Fibroblast of skin of left biceps (primary cell): ENCODE measurements at places on chromosomes 4 and X.

- no peak for DNase-seq
Observed at GRCh38 chr4:185122681-185123345, 20.3 kb upstream of the SLC25A4 start.

DNA sequence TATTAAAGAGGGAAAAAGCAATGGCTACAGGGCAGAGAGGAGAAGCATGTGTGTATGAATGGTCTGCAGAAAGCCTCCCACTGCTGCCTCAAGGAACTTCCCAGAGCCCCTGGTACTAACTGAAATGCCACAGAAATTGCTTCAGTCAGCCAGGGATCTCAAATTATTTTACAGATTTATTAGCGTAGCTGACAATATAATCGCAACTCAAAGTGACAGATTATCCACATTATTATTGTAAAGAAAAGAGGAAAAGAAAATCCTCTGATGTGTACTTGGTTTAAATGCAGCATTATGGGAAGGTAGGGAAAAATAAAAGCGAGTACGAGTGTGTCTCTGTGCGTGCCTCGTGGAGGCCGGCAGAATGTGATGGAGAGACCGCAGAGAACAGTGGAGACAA, 202.7 kb downstream of the DCLK2 start:
- DNase-seq = no peak

DNA sequence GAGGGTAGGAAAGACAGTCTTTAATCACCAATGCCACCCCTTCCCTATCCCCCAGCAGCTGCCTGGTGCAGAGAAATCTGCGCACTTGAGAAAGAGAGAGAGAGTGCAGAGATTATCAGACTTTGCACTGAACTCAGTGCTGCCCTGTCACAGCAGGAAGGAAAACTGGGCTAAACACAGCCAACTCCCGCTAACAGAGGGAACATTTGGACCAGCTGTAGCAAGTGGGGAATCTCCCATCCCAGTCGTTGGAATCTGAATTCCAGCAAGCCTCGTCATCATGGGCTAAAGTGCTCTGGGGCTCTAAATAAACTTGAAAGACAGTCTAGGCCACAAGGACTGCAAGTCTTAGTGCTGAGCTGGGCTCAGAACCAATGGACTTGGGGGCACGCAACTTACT, 168.7 kb downstream of the DLG3 start:
- no peak for DNase-seq

DNA sequence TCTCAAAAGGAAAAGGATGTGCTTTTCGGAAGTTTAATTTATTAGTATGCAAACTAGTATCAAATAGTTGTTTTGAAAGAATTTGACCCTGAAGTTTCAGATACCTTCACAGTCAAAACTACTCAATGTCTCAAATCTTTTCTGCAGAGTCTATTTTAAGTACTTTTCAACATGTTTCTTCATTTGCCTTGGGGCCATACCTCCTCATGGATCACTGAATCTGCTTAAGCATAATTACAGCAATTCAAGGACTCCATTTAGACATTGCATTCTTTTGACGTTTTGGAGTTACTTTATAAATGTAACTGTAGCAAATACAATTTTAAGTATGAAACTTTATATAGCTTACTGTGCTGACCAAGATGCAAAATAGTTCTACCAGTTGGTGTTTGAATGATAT, 25.5 kb downstream of the PALLD start:
- DNase-seq = no peak

DNA sequence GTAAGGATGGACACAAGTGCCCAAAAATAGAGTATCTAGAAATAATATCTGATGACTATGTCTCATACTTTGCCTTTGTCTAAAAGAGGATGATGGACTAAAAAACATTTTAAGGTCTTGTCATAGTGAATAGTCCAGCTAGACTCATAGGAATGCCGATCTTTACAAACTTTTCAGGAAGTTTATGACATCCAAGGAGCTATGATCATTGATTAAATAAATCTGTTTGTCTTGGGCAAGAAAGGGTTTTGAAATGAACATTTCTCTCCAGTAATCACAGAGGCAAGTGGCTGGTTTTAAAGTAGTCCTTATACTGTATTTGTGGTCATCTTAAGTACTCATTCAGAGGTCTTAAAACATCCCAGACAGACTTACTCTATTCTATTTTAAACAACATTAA, 109.8 kb downstream of the MAPK10 start:
- DNase-seq = no peak

DNA sequence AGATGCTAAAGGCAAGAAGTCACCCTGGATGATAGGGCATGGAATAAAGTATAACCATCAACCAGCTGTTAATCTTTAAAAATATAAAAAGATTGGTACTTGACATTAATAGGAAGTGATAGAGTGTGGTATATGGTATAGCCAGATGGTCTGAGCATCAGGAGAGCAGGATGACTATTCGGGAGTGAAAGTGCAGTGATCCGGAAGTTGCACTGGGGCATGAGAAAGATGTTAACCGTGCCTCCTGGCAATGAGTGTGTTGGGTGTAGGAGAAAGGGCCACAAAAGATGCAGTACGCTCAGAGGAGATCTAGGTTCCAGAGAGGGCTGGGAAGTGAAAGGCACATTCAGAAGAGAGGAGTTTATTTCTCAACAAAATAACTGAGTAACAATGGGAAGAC, 65.0 kb downstream of the TSPAN7 start:
- DNase-seq = no peak

DNA sequence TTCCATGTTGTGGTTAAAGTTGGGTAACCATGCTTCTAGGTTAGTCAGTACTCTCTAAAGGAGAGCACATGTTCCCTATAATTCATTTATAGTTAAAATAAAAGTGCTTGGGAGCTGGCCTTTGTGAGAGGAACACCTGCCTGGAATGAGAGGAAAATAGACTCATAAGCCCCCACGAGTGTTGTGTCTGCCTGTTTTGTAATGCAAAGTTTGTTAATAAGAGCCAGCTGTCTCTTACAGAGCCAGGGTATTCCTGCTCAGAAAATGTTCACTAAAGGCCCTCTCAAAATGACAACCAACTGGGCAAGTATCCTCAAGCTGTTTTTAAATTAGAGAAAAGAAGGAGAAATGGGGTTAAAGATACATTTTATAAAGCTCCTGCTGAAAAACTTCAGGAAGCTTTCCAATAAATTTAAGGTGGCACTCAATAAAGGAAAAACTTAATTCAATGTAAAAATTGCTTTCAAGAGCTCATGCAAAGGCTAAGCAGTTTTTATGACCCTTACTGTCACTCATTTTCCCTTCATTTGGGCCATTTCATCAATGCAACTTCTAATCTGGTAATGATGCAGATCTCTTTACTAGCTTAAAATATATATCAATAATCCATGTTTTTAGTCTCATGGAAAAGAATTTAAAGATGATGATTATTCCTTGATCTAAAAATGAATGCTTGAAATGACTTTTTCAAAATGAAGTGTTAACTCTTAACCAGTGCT, 793.6 kb downstream of the STPG2 start:
- DNase-seq = no peak

GRCh38 chr4:153000076-153000420, 63.9 kb downstream of the FHDC1 start:
- no peak for DNase-seq

GRCh38 chr4:96240041-96240440, 400.1 kb downstream of the PDHA2 start:
- no peak for DNase-seq

DNA sequence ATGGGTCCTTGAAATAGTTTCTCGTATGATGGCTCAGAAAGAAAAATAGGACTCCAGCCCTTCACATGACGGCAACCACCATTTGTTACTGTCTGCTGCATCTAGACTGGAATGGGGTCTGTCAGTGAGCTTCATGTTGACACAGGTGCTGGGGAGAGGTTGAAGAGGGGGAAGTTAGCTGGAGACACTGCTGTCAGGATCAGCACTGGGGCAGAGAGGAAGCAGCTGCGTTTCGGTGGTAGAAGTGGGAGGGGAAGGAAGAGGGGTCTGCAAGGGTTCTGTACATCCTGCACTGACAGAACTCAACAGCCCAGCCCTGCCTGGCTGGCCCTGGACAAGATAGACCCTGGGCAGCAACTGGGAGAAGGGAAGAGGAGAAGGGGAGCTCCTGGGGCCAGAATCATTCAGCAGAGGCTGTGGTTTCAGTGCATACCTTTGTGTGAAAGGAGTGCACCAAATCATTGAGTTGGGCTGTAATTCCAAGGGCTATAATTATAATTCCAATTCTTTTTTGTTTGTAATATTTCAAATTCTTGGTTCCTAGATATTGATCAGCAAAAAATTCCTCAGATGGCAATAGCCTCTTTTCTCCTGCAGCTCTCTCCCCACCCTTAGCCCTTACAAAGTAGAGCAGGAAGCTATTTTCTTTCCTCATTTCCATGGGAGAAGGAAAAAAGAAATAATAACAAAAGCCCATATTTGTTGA, 119.4 kb upstream of the C1GALT1C1 start:
- DNase-seq = no peak

- DNase-seq = no peak
Observed at GRCh38 chrX:10327651-10328050, 170.9 kb downstream of the CLCN4 start.

DNA sequence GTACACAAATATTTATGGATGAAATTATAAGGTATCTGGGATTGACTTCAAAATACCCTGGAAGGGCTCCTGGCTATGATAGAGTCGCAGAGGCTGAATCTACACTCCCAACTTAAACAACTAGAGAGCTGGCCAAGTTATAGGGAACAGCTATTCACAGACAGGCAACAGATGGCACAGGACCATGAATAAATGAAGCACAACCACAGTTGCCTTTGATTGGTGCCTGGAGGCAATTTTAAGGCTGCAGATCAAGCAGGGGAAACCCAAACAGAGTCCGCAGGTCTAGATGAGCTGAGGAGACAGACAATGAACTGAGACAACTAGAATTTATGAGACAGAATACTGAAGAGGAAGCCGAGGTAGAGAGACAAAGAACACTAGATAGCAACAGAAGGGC, 155.9 kb downstream of the EVC2 start:
- DNase-seq = no peak

DNA sequence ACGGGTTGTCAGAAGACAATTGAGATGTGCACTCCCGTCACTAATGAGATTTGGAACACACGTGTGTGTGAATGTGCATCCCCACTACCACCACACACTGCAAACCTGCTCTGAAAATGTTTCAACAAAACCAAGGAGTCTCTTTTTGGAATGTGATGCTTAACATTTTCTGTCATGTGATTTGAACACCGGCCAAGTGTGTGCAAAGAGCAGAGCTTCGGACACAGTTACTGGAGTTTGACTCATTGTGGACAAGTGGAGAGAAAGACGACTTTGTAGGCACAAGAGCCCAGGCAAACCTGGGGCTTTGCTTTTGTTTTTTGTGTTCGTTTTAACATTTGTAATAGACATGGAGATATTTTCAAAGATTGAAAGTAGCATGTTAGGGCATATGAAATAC, 49.2 kb downstream of the CCKAR start:
- no peak for DNase-seq

DNA sequence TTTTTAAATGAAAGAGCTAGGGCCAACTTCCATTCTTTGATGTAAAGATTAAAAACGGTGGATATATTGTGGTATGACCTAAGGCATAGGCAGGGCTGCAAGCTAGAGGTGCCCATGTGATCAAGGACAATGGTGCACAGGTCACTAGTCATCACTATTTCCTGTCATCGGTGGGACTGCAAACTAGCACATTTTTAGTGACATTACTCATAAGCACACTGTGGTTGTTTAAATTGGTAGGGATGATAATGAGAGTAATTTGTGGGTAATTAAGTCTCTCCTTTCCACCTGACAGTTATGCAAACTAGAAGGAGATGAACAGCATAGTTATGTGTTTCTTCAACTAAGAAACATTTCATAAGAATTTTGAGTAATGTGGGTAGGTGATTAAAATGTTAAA, 85.4 kb downstream of the GPRIN3 start:
- DNase-seq = no peak

DNA sequence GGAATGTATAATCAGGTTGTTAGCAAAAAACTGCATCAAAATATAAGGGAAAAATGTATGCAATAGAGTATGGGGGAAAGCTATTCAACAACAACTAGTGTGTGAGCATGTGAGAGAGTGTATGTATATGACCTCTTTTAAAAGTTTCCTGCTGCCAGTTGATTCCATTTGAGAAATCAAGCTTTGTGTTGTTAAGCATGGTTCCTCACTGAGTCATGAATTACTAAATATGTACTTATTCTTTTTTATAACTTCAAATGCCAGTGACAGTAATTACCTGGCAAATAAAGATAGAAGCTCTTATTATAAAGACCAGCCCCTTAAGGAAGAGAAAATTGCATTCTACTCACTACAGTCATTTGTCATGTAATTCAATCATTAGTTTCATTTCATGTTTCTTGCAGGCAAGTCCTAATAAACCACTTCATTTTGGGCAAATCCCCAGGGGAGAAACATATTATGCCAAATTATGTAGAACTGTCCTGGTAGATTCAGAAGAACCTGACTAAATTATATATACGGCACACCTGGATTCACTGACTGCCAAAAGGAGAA, 19.2 kb downstream of the RASGEF1B start:
- no peak for DNase-seq

- DNase-seq = peak; percentile 16
Observed at GRCh38 chr4:120927801-120928409, 5.4 kb upstream of the PRDM5 start.

- no peak for DNase-seq
Observed at GRCh38 chrX:9519546-9520216, 54.8 kb downstream of the TBL1X start.

DNA sequence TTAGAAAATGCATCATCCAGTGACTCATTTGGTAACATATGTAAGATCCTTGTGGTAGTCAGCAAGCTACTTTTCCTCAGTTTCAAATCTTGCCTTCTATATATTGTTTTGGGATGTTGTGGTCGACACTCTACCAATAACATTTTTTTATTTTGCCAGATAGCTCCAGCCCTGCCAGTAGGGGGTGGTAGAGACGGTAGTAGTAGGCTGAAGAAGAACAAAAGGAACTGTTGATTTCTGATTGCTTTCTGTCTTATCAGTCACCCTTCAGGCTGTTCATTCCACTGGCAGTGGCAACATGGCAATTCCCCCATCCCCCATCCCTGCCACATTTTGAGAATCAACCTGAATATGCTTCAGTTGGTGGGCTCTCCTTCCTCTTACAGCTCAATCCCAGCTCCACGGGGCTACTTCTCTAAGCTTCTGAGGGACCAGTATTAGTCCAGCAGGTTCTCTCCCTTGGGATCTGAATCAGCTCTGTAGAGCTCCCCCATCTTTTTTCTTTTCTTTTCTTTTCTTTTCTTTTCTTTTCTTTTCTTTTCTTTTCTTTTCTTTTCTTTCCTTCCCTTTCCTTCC, 171.5 kb upstream of the VEGFC start:
- DNase-seq = no peak

- no peak for DNase-seq
Observed at GRCh38 chr4:187732524-187732923, 263.0 kb upstream of the ZFP42 start.

DNA sequence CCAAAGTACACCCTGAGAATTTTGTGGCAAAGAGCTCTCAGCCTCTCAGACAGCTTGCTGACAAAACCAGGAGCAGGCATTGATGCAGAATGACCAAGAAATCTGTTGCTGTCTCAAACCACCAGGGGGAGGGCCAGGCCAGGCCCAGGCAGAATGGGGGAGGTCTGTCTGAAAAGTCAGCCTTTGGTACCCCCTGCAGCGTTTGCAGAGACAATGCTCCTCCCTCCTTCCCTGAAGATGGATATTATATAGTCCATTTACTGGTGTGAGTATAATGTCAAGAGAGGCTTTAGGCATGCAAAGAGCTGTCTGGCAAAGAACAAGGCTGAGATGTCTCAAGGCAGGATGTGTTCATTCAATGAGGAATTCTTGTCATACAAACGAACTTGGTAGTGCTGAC, 52.9 kb upstream of the TRPC5OS start:
- DNase-seq = no peak

- DNase-seq = peak; percentile 92
Observed at GRCh38 chr4:110622841-110623717, at the start of gene PITX2. Gene PITX2, minus strand, starts transcription at chr4:110623077. Its CDS starts 617 bp downstream, at chr4:110622460.
